ENCODE measurements at places on chromosomes 11 and 22.

- no peak for DNase-seq
Observed at GRCh38 chr11:79439886-79440570, 802 bp downstream of the TENM4 start.

GRCh38 chr11:125778728-125779127 lies at the start of gene PATE2:
Gene PATE2, minus strand, starts transcription at chr11:125778828. Its CDS starts 55 bp downstream, at chr11:125778773.
- DNase-seq, result no peak

GRCh38 chr22:44995105-44995514 lies 14.7 kb downstream of the PHF21B start:
- no peak for DNase-seq

DNA sequence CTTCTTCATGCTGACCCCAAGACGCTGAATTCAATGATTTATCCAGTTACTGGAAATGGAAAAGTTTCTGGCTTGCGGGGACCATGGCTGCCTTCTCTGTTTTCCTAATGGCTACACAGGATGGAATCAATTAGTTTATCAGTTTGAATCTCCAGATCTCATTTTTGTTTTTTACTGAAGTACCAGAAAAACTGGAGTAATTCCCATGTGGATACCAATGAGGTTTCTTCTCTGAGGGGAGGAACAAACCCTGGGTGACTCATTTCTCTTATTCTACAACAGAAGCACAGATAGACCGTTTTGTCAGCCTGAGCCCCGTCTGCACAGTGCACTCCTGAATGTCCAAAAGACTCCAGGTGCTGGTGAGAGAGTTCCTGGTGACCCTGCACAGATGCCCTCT lies 3.4 kb downstream of the ZNF195 start:
- no peak for DNase-seq

DNA sequence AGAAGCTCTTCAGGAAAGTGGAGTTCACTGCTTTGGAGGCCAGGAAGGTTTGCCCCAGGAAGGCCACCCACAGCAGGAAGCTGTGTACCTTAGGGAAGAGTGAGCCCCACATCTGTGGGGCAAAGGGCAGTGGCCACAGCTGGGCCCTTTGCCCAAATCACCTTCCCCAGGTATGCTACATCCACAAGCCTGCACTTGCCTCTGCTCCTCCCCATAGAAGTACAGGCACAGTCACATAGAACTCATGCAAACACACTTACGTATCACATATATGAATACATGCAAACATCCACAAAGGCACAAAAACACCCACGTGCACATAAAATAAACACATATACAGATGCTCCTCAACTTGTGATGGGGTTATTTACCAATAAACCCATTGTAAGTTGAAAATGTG lies 2.1 kb downstream of the TRIM29 start:
- DNase-seq, result peak; percentile 69

GRCh38 chr11:70423523-70424505 lies 25.5 kb downstream of the CTTN start:
- no peak for DNase-seq
